ENCODE measurements at places on chromosomes 7 and 10.

GRCh38 chr7:116798232-116798631, 64.2 kb upstream of the CAPZA2 start:
- DNase-seq, result no peak

DNA sequence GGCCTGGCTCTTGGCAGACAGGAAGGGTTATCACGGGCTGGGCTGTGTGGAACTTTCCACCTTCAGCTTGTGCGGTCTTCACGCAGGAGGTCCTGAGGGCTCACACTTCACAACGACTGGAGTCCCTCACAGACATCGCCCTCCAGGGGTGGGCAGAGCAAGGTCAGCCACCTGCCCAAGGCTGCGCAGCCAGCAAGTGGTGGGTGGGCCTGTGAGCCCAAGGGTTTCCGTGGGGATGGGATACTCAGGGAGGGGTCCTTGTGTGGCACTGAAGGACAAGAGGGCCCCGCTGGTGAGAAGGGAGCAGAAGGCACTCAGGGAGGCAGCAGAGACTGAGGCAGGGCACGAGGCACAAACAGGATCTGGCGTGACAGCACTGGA, 22.0 kb downstream of the PDIA4 start:
- no peak for DNase-seq

DNA sequence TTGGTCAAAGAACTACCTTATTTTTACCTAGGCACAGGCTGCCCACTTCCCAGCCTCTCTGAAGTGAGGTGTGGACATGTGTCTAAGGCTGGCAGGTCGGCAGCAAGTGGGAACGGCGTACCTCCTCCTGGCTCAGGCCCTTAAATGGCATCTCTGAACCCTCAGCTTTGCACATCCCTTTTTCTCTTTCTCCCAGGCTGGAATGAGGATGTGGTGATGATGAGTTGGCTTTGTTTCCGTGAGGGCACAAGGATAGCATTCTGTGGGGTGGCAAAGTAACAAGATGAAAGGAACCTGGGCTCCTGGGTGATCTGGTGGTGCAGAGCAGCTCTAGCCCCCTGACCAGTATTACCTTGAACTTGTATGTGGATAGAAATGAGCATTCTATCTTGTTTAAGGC, 196.8 kb downstream of the REEP3 start:
- DNase-seq, result no peak

- no peak for DNase-seq
Observed at GRCh38 chr10:99994801-99995200, 14.9 kb downstream of the DNMBP start.

DNA sequence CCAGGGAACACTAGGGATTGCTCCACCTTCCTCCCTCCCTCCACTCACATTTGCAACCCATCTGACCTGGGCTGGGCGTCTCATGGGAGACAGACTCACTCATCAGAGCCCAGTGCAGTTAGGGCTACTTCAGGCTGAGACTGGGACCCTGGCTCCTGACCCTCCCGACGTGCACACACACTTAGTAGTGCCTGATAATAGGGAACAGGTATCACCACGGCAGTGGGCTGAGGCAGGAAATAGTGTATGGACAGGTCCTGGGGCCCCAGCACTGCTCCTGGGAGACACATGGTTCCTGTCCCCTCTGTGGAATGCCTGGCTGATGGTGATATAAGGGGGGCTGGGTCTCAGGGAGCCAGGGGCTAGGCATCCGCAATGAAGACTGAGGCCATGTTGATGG, 14.3 kb downstream of the AQP1 start:
- peak; percentile 35 for DNase-seq

DNA sequence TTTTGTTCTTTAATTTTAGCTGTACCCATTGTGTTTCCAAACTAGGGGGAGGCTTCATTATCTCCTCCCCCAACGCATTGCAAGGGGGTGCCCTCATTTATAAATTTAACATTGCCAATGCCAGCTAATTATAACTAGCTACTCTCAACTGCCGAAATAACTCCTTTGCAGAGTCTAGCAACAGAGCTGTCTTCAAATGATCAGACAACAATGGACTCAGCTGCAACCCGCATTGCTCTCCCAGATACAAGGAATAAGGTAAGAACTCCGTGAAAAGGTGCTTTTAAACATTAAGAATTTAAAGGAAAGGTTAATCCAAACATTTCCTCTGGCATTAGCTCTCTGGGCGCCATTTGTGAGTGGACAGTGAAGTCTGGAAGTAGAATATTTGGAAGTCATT, 116.2 kb downstream of the GFRA1 start:
- DNase-seq, result no peak

DNA sequence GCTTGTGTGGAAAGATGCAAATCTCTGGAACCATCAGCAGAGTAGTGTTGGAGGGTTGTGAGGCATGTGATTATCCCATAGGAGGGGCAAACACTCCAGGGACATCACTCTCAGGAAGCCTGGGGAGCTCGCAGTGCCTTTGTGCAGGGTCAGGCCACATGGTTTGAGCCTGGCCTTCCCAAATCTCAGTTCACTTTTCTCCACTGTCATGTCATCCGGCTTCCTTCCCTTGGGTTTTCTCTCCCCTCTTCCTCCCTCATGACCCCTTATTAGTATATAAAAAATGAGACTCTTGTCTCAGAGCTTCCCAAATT, 20.4 kb downstream of the TSPAN14 start:
- DNase-seq, result peak; percentile 47

GRCh38 chr10:26550774-26551526, 112.8 kb downstream of the APBB1IP start:
- DNase-seq, result no peak

GRCh38 chr7:130322615-130323014, 22.0 kb upstream of the CPA5 start:
- no peak for DNase-seq

DNA sequence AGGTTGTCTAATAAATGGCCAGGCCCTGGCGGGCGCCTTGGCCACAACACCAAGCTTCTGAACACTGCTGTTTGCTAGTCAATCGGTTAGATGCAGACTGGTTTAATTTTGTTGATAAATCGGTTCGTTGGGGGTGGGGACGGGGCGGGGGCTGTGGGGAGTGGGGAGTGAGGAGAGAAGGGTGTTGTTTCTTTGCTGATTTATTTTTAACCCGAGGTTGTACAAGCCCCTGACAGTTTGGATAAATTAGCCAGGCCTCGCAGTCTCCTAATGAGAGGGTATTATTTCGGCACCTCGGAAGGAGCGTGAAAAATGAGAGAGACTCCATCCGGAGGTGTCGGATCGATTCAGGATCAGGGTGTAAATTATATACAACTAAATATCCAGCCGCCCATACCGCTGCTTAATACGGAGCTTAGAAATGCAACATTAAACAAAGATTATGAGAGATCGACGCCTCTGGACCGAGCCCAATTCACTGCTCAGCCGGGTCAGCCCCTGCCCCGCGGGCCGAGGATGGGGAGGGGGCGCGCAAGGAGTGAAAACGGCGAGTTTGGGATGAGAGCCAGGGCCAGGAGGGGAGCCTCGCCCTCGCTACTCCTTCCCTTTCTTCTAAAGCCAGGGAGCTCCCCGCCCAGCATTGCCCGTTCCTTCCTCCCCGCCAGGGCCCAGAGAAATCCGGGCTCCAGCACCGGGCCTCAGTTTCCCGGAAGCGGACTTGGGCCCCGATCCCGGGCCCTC, 8.0 kb downstream of the UNCX start:
- DNase-seq, result no peak

GRCh38 chr7:156456503-156457115, 184.0 kb upstream of the RNF32 start:
- no peak for DNase-seq

GRCh38 chr10:58734116-58734515, 221.4 kb downstream of the BICC1 start:
- no peak for DNase-seq

GRCh38 chr10:14700546-14700945, 74.2 kb downstream of the FAM107B start:
- no peak for DNase-seq

- DNase-seq, result peak; percentile 75
Observed at GRCh38 chr10:44925224-44925623, 14.1 kb downstream of the TMEM72 start.

- DNase-seq, result no peak
Observed at GRCh38 chr10:49351669-49352068, 44.2 kb downstream of the DRGX start.

- no peak for DNase-seq
Observed at GRCh38 chr10:5376450-5376849, 11.7 kb downstream of the UCN3 start.

- no peak for DNase-seq
Observed at GRCh38 chr10:73168465-73168803, 515 bp downstream of the FAM149B1 start.

- no peak for DNase-seq
Observed at GRCh38 chr7:41268878-41269277, 434.0 kb downstream of the INHBA start.
